ENCODE measurements at places on chromosomes 1 and 21. TPM values are rescaled to one million over a fixed set of nuclear protein-coding genes. Genes with fewer than 3 reads are reported as not detected.

- no peaks in the 10 kb centered on the region for H3K27me3 ChIP-seq
- H3K36me3 ChIP-seq, result no peaks in the 10 kb centered on the region
- no peaks in the 10 kb centered on the region for H3K4me1 ChIP-seq
- H3K27ac ChIP-seq, result no peak overlapping the region
- H3K4me3 ChIP-seq, result no peak overlapping the region
Observed at GRCh38 chr1:213586587-213586972, 401.2 kb upstream of the PROX1 start.

GRCh38 chr1:244226435-244226834, 175.4 kb downstream of the ZBTB18 start:
- H3K36me3 ChIP-seq, result no peaks in the 10 kb centered on the region
- no peak overlapping the region for H3K27ac ChIP-seq
- H3K4me3 ChIP-seq, result no peak overlapping the region
- H3K4me1 ChIP-seq, result peaks cover 6% of the 10 kb centered on the region
- no peak for DNase-seq

The OR2L13 gene
- not detected for total RNA-seq

DNA sequence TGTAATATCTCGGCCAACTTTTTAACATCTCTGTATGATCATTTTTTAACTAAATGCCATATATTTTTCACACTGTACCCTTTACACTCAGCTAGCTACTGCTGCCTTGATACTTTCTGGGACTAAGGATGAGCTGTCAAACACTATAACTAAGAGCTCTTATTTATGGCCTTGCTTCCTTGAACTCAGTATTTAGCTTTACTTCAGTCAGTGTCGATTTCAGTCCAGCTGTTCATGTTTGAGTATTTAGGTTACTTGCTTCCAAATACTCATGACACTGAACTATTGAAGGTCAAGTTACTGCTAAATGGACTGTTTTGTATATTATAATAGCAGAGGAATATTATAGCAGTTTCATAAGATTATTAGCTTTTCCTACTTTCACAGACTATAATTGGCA, 25.9 kb upstream of the USP25 start:
- no peaks in the 10 kb centered on the region for H3K4me1 ChIP-seq
- DNase-seq, result no peak
- H3K36me3 ChIP-seq, result no peaks in the 10 kb centered on the region
- H3K4me3 ChIP-seq, result no peak overlapping the region
- H3K27me3 ChIP-seq, result no peaks in the 10 kb centered on the region

DNA sequence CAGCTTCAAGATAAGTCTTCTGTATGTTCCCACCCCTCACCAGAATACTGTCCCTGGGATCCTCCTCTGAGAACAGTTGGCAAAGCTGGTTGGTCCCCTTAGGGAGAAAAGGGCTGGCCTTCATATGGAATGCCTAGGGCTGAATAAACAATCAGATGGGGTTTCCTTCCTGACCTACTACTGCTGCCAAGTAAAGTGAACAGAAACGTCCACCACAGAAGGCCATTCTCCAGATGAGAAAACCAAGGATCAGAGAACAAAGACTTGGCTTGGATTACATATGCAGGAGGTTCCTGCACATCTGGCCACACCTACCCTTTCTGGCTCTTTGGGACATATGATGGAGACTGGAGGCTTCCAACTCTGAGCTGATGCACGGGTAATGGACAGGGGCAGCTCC, 194.5 kb downstream of the HIVEP3 start:
- no peaks in the 10 kb centered on the region for H3K36me3 ChIP-seq
- 0 out of 2 replicates have a peak, but pooled peaks cover 3% of the 10 kb centered on the region for H3K4me1 ChIP-seq
- DNase-seq, result no peak
- no peak overlapping the region for H3K27ac ChIP-seq

- DNase-seq, result no peak
- no peaks in the 10 kb centered on the region for H3K27me3 ChIP-seq
- no peaks in the 10 kb centered on the region for H3K36me3 ChIP-seq
Observed at GRCh38 chr1:41776891-41777441, 141.8 kb downstream of the HIVEP3 start.

DNA sequence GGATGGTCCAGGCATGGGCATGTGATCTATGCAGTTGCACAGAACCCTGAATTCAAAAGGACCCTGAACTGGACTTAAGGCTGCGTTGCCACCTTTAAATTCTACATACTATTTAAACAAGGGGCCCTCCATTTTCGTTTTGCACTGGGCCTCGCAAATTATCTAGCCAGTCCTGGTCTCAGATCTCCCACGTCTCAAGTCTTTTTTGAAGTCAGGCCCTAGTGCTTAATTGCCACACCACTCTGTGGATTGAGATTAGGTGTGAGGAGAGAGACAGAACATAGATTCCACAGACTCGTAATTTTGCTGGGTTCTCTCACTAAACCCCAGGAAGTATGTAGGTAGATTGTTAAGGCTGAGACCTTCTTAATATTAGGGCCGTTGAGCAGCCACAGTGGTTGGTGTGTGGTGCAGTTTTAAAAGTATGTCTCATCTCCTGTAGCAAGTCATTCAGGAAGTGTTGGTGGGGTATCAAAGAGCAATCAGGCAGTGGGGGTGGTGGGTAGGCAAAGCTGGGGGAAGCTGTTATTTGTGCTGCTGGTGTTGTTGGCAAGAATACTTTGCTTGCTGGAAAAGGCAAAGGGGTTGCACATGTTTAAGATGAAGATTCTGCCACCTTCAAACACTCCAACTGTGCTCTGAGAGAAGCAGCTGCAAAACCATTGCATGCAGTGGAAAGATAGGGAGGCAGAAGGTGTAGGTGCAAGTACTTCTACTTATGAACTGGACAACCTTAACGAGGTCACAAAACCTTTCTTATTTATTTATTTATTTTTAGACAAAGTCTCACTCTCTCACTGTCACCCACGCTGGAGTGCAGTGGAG, 11.2 kb downstream of the CD84 start:
- no peak for DNase-seq
- H3K36me3 ChIP-seq, result peaks cover 3% of the 10 kb centered on the region
- no peaks in the 10 kb centered on the region for H3K4me1 ChIP-seq
- H3K4me3 ChIP-seq, result no peak overlapping the region

- H3K27me3 ChIP-seq, result no peaks in the 10 kb centered on the region
- no peak overlapping the region for H3K4me3 ChIP-seq
- peak overlapping the region; percentile 17 for H3K27ac ChIP-seq
- no peaks in the 10 kb centered on the region for H3K36me3 ChIP-seq
Observed at GRCh38 chr1:201636510-201636971, 97.6 kb downstream of the NAV1 start.

GRCh38 chr1:196590012-196590708, 18.1 kb downstream of the KCNT2 start:
- H3K27me3 ChIP-seq, result no peaks in the 10 kb centered on the region
- H3K36me3 ChIP-seq, result no peaks in the 10 kb centered on the region
- no peak overlapping the region for H3K4me3 ChIP-seq
- H3K4me1 ChIP-seq, result peaks cover 30% of the 10 kb centered on the region
- no peak for DNase-seq
- H3K27ac ChIP-seq, result peak overlapping the region; percentile 48

- DNase-seq, result no peak
- no peaks in the 10 kb centered on the region for H3K36me3 ChIP-seq
- peaks cover 26% of the 10 kb centered on the region for H3K27me3 ChIP-seq
- no peak overlapping the region for H3K4me3 ChIP-seq
Observed at GRCh38 chr1:173276922-173277800, 70.0 kb upstream of the TNFSF4 start.

The LCE2A gene
- not detected for total RNA-seq

- no peak overlapping the region for H3K27ac ChIP-seq
- no peak for DNase-seq
- peaks cover 11% of the 10 kb centered on the region for H3K4me1 ChIP-seq
- H3K36me3 ChIP-seq, result no peaks in the 10 kb centered on the region
Observed at GRCh38 chr1:1326075-1326605, 1.5 kb downstream of the CPTP start.

DNA sequence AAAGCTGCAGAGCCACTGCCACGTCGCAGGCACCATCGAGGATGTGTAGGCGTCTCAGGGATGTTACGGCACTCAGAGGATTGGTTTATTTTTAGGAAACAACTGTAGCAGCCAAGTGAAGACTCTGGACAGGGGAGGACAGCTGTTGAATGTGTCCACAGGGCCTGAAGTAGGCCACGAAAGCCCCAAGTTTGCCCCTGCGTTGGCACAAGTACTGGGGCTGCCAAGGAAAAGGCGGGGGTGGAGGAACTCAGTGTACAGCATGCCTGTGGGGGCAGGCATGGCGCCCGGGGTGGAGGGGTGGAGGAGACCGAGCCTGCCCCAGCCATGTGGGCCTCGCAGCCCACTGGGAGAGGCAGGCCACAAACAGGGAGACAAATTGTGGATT, 89.7 kb downstream of the ADARB1 start:
- no peaks in the 10 kb centered on the region for H3K27me3 ChIP-seq
- no peak for DNase-seq
- no peak overlapping the region for H3K27ac ChIP-seq
- H3K4me3 ChIP-seq, result no peak overlapping the region
- peaks cover 9% of the 10 kb centered on the region for H3K4me1 ChIP-seq
- no peaks in the 10 kb centered on the region for H3K36me3 ChIP-seq

- no peak for DNase-seq
- no peaks in the 10 kb centered on the region for H3K36me3 ChIP-seq
- no peak overlapping the region for H3K4me3 ChIP-seq
- H3K4me1 ChIP-seq, result peaks cover 14% of the 10 kb centered on the region
- no peak overlapping the region for H3K27ac ChIP-seq
Observed at GRCh38 chr1:93607814-93608186, 73.8 kb downstream of the BCAR3 start.

GRCh38 chr1:65751961-65752360, 40.7 kb upstream of the PDE4B start:
- no peaks in the 10 kb centered on the region for H3K4me1 ChIP-seq
- DNase-seq, result no peak
- no peaks in the 10 kb centered on the region for H3K36me3 ChIP-seq
- H3K27me3 ChIP-seq, result peaks cover 3% of the 10 kb centered on the region

- no peak overlapping the region for H3K27ac ChIP-seq
- no peaks in the 10 kb centered on the region for H3K36me3 ChIP-seq
- no peaks in the 10 kb centered on the region for H3K4me1 ChIP-seq
- no peak overlapping the region for H3K4me3 ChIP-seq
Observed at GRCh38 chr21:44892095-44892494, 18.6 kb upstream of the PTTG1IP start.

DNA sequence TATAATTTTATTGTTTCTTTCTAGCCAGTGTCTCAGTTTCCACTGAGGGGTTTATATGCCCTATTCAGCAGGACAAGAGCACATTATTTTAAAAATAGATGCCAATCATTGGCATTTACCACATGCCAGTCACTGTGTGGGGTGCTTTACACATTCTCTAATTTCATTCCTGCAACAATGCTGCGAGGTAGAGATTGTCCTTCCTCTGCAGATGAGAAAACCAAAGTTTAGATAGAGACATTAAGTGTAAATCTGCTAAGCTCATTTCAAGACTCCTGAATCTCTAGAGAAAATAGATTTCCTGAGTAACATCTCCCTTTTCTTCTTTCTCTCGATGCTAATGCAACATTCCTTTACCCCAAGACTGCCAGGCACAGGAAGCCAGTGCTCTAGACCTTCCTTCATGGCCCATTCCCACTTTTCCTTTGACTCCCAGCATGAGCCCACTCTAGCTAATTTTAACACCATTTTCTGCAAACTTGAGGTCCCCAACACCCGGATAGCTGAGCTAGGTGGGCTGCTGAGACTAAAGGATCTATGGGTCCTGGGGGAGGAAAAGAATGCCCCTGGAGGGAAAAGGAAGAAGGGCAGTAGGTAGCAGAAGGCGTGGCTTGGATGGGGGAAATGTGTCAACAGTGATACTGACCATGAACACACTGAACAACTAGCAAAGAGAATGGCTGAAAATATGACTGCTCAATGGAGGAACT, 50.0 kb downstream of the SH3GLB1 start:
- H3K27ac ChIP-seq, result peak overlapping the region; percentile 26
- no peaks in the 10 kb centered on the region for H3K36me3 ChIP-seq
- DNase-seq, result no peak
- no peak overlapping the region for H3K4me3 ChIP-seq

- H3K4me1 ChIP-seq, result peaks cover 6% of the 10 kb centered on the region
- H3K4me3 ChIP-seq, result no peak overlapping the region
Observed at GRCh38 chr1:175062858-175063257, 4.8 kb upstream of the TNN start.

DNA sequence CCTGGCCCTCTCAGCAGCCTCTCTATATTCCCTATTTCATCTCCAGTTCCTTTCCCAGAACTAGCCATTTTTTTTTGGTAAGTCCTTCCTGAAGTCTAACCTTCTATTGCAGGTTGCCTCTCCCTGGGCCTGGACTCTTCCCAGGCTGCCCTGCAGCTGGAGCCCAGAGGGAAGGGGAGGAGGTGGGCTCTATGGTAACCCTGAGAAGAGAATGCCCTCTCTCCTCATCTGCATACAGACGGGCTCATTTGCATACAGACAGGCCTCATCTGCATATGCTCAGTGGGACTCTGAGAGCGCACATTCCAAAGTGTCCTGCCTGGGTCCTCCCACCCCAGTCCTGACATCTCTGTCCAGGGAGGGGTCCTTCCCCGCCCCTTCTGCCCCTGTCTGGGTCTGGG, 32.7 kb downstream of the RHBG start:
- H3K36me3 ChIP-seq, result no peaks in the 10 kb centered on the region
- H3K4me3 ChIP-seq, result no peak overlapping the region

DNA sequence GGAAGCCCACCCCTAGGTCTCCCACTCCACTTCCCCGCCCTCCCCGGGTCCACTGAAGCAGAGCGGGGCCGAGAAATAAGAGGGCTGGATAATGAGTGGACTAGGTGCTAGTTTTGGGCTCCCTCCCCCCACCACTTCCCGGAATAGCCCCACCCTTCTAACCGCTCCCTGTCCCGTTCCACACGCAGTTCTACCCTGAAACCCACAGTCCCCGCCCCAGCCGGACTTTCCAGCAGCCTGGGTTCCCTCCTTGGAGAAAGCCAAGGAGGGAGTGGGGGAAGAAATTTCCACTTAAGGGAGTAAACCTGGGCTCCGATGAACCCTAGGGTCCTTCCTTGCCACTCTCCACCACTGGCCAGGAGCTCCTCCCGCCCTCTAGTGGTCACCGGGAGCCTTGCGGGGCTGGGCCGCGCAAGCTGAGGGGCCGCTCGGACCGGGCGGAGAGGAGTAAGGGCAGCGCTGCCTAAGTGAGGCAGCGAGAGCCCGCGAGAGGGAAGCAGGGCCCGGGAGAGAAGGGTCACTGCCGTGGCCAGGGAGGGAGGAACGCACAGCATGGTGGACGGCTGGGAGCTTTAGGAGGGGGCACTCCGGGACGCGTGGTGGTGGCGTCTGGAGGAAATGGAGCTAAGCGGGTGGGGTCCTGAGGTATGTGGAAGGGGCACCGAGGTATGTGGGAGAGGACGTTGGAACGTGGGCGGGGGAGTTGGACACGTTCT, 14.3 kb downstream of the THBS3 start:
- peaks cover 34% of the 10 kb centered on the region for H3K4me1 ChIP-seq
- peak overlapping the region; percentile 99 for H3K27ac ChIP-seq
- peak; percentile 97 for DNase-seq

The AMPD1 gene
- not detected for total RNA-seq

DNA sequence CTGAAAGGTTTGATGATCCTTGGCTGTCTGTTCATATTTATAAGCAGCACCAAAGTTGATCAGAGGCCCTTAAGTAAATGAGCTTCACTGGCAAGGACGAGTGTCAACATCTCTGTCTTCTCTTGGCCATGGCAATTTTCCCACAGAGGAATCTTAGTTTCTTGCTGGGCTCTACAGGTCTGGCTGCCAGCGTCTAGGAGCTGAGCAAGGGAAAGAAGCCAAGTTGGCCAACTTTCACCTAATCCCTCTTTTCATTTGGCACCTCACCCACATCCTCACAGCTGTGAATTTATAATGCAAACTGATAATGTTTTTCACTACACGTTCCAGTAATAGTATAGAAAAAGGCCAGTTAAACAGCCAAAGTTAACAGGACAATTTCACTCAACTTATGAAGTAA, 99.0 kb upstream of the LBR start:
- no peak overlapping the region for H3K4me3 ChIP-seq
- DNase-seq, result no peak
- no peaks in the 10 kb centered on the region for H3K27me3 ChIP-seq
- H3K36me3 ChIP-seq, result no peaks in the 10 kb centered on the region
- peaks cover 30% of the 10 kb centered on the region for H3K4me1 ChIP-seq

GRCh38 chr21:42320791-42321190, 5.6 kb upstream of the TFF3 start:
- H3K27me3 ChIP-seq, result no peaks in the 10 kb centered on the region
- DNase-seq, result no peak
- peaks cover 38% of the 10 kb centered on the region for H3K4me1 ChIP-seq
